ENCODE measurements at places on chromosomes 12 and 14.

DNA sequence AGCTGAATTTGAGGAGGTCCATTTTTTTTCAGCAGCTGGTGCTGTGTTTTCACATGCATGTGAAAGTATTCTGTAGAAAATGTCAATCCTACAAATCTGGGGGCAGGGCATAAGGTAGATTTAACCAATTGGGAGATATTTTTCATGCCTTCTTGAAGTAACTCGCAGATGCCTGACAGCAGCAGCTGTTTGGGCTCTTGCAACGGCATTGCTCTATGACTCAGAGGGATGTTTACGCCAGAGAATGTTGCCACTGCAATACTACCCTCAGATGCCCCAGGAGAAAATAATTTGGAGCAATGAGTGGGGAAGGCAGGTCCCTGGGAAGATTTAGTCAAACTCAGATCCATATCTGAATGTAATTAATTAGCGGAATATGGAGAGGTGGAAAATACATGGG, 42.5 kb upstream of the MYBPC1 start:
- peak; percentile 71 for DNase-seq

GRCh38 chr12:64500394-64500793, 48.5 kb downstream of the TBK1 start:
- DNase-seq: no peak

DNA sequence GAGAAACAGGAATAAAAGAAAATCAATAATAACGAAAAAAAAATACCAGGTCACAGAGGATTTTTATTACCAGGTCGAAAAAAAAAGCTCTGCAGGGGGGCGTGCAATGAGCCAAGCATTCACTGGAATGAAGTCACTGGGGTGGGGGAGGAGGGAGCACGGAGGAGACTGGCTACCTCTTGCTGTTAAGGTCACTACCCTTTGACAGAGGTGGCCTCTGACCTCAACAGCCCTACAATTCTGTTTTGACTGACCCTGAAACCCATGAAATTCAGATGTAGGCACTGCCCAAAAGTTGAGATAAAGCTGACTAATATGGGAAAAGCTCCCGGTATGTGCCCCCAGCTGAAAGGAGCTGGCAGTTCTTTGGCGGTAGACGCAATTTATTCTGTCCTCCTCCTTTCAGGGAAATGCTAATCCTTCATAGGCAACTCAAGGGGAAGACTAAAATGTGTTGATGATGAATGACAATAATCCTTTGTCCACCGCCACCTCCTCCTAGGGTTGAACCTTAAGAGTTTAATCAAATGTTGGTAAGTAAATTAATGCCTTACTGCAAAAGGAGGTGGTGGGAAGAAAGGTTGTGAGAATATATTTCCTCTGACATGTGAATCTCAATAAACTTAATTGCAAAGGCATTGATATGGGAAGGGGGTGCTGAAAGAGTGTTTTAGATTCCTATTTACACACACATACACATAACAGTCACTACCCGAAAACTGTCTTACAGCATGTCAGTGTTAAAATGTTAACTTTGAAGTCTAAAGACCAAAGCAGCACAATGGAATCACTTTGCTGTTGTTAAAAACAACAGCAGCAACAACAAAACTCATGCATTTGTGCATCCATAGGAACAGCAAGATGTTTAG, 6.3 kb upstream of the RIC8B start:
- DNase-seq: no peak

- no peak for DNase-seq
These were observed 37.3 kb downstream of the ANO2 start for GRCh38 chr12:5907807-5908206.
